Neural crest cell (in vitro differentiated cells): ENCODE measurements at places on chromosomes 7 and 10. TPM values are rescaled to one million over a fixed set of nuclear protein-coding genes. Genes with fewer than 3 reads are reported as not detected.

GRCh38 chr10:3803927-3804741 is 19.1 kb upstream of the KLF6 start:
- H3K27me3 ChIP-seq, result no peaks in the 10 kb centered on the region
- DNase-seq, result no peak
- H3K27ac ChIP-seq, result peak overlapping the region; percentile 96
- H3K4me3 ChIP-seq, result peak overlapping the region; percentile 62
- peaks cover 46% of the 10 kb centered on the region for H3K4me1 ChIP-seq

Gene ZNF485
- total RNA-seq, result 8.2 and 8.4 TPM in 2 replicates

DNA sequence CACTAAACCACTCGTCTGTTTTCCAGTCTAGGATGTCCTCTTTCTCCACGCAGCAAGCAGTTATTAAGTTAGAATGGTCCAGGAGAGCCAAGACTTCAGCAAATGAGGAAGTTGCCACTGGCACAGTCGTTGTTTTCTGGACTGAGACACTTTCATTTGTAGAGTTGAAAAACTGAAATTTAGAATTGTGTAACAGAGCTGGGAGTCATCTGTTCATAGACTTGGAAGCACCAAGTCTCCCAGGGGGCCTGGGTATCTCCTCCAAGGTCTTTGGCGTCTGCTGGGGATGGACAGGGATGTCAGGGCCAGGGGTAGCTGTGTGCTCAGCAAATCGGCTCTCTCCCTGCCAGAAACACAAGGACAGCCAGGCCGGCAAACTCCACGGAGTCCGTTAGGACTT is 208.4 kb downstream of the FANK1 start:
- no peak overlapping the region for H3K27ac ChIP-seq
- no peak overlapping the region for H3K4me3 ChIP-seq
- peaks cover 8% of the 10 kb centered on the region for H3K36me3 ChIP-seq

Gene CDCA7L
- 84.7 and 86.6 TPM in 2 replicates for total RNA-seq

GRCh38 chr10:32179836-32180235 is 123.6 kb upstream of the KIF5B start:
- DNase-seq, result no peak
- no peak overlapping the region for H3K4me3 ChIP-seq
- no peak overlapping the region for H3K27ac ChIP-seq
- H3K27me3 ChIP-seq, result no peaks in the 10 kb centered on the region
- no peaks in the 10 kb centered on the region for H3K4me1 ChIP-seq

GRCh38 chr10:43645866-43646265 is 2.8 kb downstream of the ZNF32 start:
- H3K27me3 ChIP-seq, result peaks cover 4% of the 10 kb centered on the region
- peaks cover 71% of the 10 kb centered on the region for H3K36me3 ChIP-seq
- H3K4me3 ChIP-seq, result peak overlapping the region; percentile 51
- H3K4me1 ChIP-seq, result peaks cover 14% of the 10 kb centered on the region
- H3K27ac ChIP-seq, result no peak overlapping the region

DNA sequence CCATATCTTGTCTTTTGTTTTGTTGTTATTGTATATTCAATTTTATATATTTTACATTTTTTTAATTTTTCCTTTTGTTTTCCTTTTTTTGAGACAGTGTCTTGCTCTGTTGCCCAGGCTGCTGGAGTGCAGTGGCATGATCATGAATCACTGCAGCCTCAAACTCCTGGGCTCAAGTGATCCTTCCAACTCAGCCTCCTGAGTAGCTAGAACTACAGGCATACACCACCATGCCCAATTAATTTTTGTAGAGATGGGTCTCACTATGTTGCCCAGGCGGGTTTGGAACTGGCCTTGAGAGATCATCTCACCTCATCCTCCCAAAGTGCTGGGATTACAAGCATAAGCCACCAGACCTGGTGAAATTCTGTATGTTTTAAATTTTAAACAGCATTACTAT is 25.4 kb upstream of the TNKS2 start:
- H3K27ac ChIP-seq, result no peak overlapping the region
- H3K36me3 ChIP-seq, result no peaks in the 10 kb centered on the region
- H3K4me3 ChIP-seq, result no peak overlapping the region
- no peak for DNase-seq
- no peaks in the 10 kb centered on the region for H3K4me1 ChIP-seq

- H3K27ac ChIP-seq, result peak overlapping the region; percentile 48
- DNase-seq, result no peak
- H3K27me3 ChIP-seq, result no peaks in the 10 kb centered on the region
- H3K36me3 ChIP-seq, result peaks cover 15% of the 10 kb centered on the region
These were observed 93.9 kb downstream of the SEPTIN7 start for GRCh38 chr7:35894721-35895120.

Gene ZCWPW1
- total RNA-seq, result 1.8 and 2.0 TPM in 2 replicates

DNA sequence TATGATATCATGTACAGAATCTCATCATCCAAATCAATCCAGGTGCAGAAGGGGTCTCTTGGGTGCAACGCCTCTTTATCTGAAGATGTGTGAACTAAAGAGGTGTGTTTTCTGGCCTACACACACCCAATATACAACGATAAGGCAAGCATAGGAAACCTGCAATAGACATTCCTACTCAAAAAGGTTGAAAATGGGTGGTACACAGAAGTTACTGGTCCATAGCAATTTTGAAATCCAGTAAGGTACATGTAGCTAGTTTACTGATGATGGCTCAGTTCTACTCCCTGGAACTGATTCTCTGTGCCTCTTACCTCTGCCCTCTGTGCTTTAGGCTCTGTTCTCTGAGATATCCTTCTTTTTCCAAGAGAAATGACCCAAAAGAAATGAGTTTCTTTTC is 22.2 kb upstream of the CCDC3 start:
- no peak for DNase-seq

Gene WNT8B
- 3.8 and 4.2 TPM in 2 replicates for total RNA-seq
